ENCODE measurements at places on chromosomes 6 and 20.

DNA sequence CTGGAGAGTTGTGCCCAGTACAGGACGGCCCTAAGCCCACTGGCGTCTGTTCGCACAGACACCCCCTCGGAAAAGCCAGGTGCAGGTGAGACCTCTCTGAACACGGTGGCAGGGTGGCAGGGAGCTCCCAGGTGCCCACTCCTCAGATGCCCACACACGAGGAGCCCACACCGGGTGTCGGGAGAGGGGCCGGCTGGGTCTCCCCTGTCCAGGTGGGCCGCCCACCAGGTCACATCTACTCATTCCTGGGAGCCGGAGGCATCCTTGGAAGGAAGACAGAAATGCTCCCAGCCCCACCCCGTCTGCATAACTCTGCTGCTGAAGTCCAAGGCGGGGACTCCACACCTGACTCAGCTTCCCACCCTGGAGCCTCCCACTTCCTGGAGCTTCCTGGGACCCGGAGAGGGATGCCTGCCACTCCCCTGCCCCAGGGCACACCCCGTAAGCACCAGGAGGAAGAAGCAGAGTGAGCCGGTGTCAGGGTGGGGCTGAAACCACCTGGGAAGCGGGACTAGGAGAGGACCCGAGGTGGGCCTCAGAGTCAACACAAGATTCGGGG is 2.5 kb downstream of the SRMS start:
- no peak for DNase-seq

GRCh38 chr20:56827763-56828162 is 198.7 kb downstream of the TFAP2C start:
- DNase-seq = peak; percentile 59

GRCh38 chr6:39416026-39416425 is 93.5 kb upstream of the KCNK16 start:
- DNase-seq = peak; percentile 15

- no peak for DNase-seq
Observed at GRCh38 chr6:154648888-154649205, 84.4 kb upstream of the SCAF8 start.

GRCh38 chr20:21548390-21549035 is 34.6 kb upstream of the NKX2-2 start:
- DNase-seq = no peak

DNA sequence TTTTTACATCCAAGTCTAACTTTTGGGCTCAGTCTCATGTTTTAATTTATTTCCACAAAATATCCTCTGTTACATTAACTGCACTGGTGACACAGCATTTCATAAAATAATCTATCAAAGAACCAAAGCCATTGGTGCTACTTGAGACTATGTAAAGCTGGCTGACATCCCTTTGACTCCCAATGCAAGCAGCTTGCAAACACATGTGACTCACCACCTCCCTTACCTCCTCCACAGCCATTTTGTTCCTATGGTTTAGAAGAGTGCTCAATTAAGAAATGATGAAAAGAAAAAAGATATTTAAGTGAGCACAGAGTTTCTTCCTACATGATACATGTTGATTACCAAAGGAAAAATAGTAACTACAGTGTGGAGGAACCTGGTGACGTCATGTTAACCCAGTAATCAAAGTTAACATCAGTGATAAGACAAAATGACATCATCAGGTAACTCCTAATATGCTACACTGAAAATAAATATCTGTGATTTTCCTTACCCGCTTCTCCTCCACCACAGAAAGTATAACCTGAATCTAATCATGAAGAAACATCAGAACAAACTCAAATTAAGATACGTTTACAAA is 53.3 kb upstream of the LGSN start:
- DNase-seq = no peak

GRCh38 chr6:55957961-55958422 is 82.6 kb upstream of the BMP5 start:
- DNase-seq = peak; percentile 77

DNA sequence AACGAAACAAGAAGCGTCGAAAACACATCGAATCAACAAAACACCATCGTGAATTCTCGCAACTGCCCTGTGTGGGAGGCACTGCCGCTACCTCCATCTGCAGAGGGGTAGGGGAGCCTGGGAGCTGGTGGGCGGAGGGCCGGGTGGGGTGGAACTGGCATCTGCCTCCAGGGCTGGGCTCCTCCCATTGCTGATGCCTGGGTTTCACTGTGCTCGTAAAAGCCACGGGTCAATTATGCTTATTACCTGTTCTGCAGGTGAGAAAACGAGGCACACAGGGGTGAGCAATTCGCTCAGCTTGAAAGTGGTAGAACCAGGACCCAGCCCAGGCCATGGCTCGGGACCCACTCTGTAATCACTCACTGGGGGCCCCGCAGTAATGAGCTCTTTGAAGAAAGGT is 16.5 kb upstream of the SULF2 start:
- no peak for DNase-seq

GRCh38 chr20:37416848-37417616 is 71.1 kb downstream of the SRC start:
- no peak for DNase-seq
